ENCODE measurements at places on chromosomes 5 and 9. TPM values are rescaled to one million over a fixed set of nuclear protein-coding genes. Genes with fewer than 3 reads are reported as not detected.
A peak's percentile ranks its signal among the peaks of the same experiment; 100 is the strongest.

Gene CDK9
- 51.8 TPM for total RNA-seq

Gene TRPM6
- not detected for total RNA-seq

Gene GAS1
- total RNA-seq = 25.0 TPM

Gene OLFML2A
- 48.0 TPM for total RNA-seq

Gene SLC6A7
- 0.07 TPM for total RNA-seq

Gene SPINK13
- total RNA-seq = not detected

Gene TAF11L5
- not detected for total RNA-seq

Gene ECM2
- total RNA-seq = 4.9 TPM

- no peaks in the 10 kb centered on the region for H3K36me3 ChIP-seq
- H3K27me3 ChIP-seq = peaks cover 6% of the 10 kb centered on the region
- no peak for DNase-seq
- H3K27ac ChIP-seq = no peak overlapping the region
Measured at GRCh38 chr5:329121-329735, 7.7 kb downstream of the AHRR start.

DNA sequence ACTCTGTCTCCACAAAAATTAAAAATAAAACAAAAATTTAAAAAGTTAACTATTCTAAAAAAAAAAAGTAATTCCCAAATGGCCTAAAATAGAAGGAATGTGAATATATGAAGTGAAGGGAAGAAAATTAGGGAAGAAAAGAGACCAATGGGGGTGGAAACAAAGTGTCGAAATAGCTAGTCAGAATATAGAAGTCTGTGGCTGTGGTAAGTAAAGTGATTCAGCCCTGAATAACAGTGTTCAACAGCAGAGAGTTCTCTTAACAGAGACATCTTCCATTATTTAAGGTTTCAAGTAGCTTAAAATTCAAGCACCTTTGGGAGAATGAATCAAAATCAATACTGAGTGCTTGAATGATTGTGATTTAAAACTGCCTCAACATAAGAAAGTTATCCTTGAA, 51.7 kb downstream of the LPAR1 start:
- no peaks in the 10 kb centered on the region for H3K27me3 ChIP-seq
- no peak for DNase-seq
- H3K4me3 ChIP-seq = no peak overlapping the region
- no peaks in the 10 kb centered on the region for H3K4me1 ChIP-seq
- H3K36me3 ChIP-seq = no peaks in the 10 kb centered on the region
- no peak overlapping the region for H3K27ac ChIP-seq

- no peak overlapping the region for H3K4me3 ChIP-seq
- H3K36me3 ChIP-seq = no peaks in the 10 kb centered on the region
- peak; percentile 10 for DNase-seq
- H3K27ac ChIP-seq = no peak overlapping the region
Measured at GRCh38 chr9:129639034-129639630, 2.8 kb downstream of the ASB6 start.

- H3K4me1 ChIP-seq = peaks cover 48% of the 10 kb centered on the region
- H3K27me3 ChIP-seq = no peaks in the 10 kb centered on the region
- DNase-seq = peak; percentile 55
- H3K27ac ChIP-seq = peak overlapping the region; percentile 89
Measured at GRCh38 chr5:147454996-147455677, 54.7 kb downstream of the DPYSL3 start.

DNA sequence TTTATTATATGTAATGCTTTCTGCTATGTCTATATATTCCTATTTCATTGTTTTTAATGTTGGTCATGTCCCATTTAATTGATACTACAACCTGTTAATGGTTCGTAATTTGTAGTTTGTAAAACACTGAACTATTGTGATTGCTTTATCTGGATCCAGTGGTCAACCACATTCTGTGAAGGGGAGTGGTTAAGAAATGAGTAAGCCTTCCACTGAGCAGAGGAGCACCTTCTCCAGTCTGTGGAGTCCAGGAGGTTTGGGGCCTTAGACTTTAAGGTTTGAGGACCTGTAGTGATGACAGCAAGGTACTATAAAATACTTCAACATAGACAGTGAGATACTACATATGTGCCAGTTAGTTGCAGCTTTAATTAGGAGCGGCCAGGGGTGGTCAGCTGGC, 67.7 kb upstream of the RAD23B start:
- no peaks in the 10 kb centered on the region for H3K27me3 ChIP-seq
- no peak overlapping the region for H3K27ac ChIP-seq
- H3K36me3 ChIP-seq = no peaks in the 10 kb centered on the region
- H3K4me3 ChIP-seq = no peak overlapping the region
- no peak for DNase-seq

DNA sequence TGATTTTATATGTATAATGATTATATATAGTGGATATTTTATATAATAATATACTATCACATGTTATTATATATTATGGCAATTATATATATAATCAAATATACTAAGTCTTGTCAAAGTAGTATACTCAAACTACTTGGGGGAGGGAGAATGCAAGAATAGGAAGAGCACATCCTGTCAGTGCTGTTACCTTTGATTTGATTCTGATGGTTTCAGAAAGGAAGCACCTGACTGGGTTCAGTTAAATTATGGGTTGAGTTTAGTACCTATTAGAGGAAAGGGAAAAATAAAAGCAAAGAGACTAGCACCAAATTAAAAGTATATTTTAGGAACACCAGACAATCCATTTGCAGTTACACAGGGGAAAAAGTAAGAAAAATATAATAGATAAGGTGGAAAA, 107.6 kb downstream of the GRIA1 start:
- H3K4me1 ChIP-seq = no peaks in the 10 kb centered on the region
- no peaks in the 10 kb centered on the region for H3K27me3 ChIP-seq
- no peak overlapping the region for H3K4me3 ChIP-seq
- no peaks in the 10 kb centered on the region for H3K36me3 ChIP-seq
- H3K27ac ChIP-seq = no peak overlapping the region
- DNase-seq = no peak

DNA sequence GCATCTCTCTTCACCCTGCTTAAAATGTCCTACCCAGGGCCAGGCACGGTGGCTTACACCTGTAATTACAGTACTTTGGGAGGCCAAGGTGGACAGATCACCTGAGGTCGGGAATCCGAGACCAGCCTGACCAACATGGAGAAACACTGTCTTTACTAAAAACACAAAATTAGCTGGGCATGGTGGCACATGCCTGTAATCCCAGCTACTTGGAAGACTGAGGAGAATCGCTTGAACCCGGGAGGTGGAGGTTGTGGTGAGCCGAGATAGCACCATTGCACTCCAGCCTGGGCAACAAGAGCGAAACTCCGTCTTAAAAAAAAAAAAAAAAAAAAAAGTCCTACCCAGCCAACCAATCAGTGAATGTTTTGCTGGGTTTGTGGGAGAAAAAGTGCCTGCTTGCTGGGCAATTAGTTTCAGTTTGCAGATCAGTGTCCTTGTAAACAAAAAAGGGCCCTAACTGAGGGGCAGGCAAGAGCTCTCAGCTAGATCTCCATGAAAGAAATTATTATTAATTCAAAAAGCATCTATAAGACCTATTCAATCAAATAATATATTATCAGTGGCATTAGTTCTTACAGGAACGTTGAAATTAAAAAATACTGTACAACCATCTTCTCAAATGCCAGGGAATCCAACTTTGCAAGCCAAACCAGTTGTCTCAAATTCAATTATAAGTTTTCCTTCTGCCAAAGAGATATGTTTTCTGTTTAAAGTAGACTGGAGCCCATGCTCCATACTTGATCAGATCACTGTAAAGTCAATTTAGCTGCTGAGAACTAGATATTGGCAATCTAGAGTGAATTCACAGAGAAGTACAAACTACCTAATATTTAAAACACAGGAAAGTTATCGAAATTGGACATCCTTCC, 3.9 kb downstream of the MEGF9 start:
- no peaks in the 10 kb centered on the region for H3K27me3 ChIP-seq
- no peaks in the 10 kb centered on the region for H3K36me3 ChIP-seq
- H3K4me3 ChIP-seq = peak overlapping the region; percentile 49

- peak overlapping the region; percentile 61 for H3K27ac ChIP-seq
- no peak for DNase-seq
- H3K4me3 ChIP-seq = no peak overlapping the region
- H3K27me3 ChIP-seq = no peaks in the 10 kb centered on the region
- H3K4me1 ChIP-seq = peaks cover 36% of the 10 kb centered on the region
- peaks cover 46% of the 10 kb centered on the region for H3K36me3 ChIP-seq
Measured at GRCh38 chr5:134148986-134149539, 27.7 kb downstream of the SKP1 start.

DNA sequence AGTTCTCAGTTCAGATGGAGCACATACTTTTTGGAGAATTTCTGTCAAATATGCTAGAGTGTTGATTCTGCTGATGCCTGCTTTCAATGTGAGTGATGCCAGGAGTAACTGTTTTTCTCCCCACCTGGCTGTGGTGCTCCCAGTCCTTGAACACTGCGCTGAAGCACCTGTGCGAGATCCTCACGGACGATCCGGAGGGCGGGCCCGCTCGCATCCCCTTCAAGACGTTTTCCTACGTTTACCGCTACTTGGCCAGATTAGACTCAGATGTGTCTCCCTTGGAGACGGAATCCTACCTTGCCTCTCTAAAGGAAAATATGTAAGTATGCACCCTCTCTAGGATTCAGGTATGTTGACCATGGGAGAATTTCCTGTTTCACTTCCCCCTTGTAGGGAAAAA, 19.4 kb downstream of the ROPN1L start:
- no peaks in the 10 kb centered on the region for H3K27me3 ChIP-seq
- H3K36me3 ChIP-seq = no peaks in the 10 kb centered on the region
- no peak overlapping the region for H3K4me3 ChIP-seq
- H3K4me1 ChIP-seq = no peaks in the 10 kb centered on the region
- no peak overlapping the region for H3K27ac ChIP-seq

DNA sequence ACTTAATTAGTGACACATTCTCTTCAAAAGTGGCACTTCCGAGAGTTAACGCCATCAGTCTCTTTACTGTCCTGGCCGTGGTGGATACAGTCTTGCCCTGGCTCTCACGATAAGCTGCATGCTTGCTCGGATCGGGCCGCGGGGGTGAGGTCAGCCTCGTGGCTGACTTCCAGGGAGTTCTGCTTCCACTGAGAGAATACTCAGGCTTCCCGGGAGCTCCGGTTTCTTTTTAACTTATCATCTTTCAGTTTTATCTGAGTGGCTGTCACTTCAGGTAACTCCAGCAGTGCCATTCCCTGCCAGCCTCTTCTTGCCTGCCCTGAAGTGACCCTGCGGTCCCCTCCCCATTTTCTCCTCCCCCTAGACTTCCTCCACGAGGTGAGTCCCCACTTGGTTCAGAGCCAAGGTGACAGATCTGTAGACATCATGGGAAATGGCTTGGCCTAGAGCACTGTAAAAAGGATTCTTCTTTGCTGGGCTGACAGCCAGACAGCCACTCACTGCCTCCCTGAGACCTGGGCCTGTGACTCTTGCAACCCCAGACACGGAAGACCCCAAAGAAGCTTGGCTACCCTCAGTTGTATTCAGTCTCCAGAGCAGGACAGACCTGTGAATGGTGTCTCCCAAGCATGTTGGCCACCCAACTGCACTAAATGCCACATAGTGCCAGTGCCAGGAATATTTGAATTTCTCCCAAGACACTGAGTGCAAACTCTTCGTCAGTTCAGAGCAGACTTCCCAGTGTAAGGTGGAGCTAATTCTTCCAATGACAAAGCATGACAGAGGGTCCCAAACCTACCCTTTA, 95.1 kb downstream of the DAPK1 start:
- no peaks in the 10 kb centered on the region for H3K36me3 ChIP-seq
- peak; percentile 26 for DNase-seq
- H3K4me3 ChIP-seq = no peak overlapping the region
- no peaks in the 10 kb centered on the region for H3K27me3 ChIP-seq
- peak overlapping the region; percentile 29 for H3K27ac ChIP-seq

GRCh38 chr5:15791274-15791673, 291.3 kb downstream of the FBXL7 start:
- DNase-seq = no peak
- no peak overlapping the region for H3K27ac ChIP-seq
- H3K36me3 ChIP-seq = no peaks in the 10 kb centered on the region
- H3K27me3 ChIP-seq = no peaks in the 10 kb centered on the region
- peaks cover 3% of the 10 kb centered on the region for H3K4me1 ChIP-seq

- no peaks in the 10 kb centered on the region for H3K27me3 ChIP-seq
- no peak overlapping the region for H3K4me3 ChIP-seq
- H3K4me1 ChIP-seq = no peaks in the 10 kb centered on the region
Measured at GRCh38 chr5:72000707-72001106, 106.6 kb upstream of the MAP1B start.

GRCh38 chr9:74379718-74380117, 117.4 kb upstream of the RORB start:
- DNase-seq = no peak
- H3K27me3 ChIP-seq = no peaks in the 10 kb centered on the region
- H3K4me3 ChIP-seq = no peak overlapping the region
- H3K36me3 ChIP-seq = no peaks in the 10 kb centered on the region

DNA sequence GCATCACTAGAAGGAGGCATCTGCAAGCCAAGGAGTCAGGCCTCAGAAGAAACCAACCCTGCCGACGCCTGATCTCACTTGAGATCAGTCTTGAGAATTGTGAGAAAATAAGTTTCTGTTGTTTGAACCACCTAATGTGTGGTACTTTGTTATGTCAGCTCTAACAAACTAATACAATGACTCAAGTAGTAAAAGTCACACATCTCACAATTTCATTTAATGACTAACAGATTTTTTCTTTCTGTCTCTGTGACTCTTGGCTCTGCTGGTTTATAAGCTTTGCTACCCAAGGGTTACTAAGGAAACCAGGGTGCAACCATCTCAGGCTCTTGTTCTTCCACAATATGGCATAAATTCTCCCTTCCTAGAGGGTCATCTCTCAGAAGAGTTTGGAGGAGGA, 315.8 kb upstream of the GRAMD2B start:
- DNase-seq = no peak
- no peaks in the 10 kb centered on the region for H3K4me1 ChIP-seq
- no peaks in the 10 kb centered on the region for H3K36me3 ChIP-seq
- no peak overlapping the region for H3K4me3 ChIP-seq
- H3K27me3 ChIP-seq = no peaks in the 10 kb centered on the region
- no peak overlapping the region for H3K27ac ChIP-seq

DNA sequence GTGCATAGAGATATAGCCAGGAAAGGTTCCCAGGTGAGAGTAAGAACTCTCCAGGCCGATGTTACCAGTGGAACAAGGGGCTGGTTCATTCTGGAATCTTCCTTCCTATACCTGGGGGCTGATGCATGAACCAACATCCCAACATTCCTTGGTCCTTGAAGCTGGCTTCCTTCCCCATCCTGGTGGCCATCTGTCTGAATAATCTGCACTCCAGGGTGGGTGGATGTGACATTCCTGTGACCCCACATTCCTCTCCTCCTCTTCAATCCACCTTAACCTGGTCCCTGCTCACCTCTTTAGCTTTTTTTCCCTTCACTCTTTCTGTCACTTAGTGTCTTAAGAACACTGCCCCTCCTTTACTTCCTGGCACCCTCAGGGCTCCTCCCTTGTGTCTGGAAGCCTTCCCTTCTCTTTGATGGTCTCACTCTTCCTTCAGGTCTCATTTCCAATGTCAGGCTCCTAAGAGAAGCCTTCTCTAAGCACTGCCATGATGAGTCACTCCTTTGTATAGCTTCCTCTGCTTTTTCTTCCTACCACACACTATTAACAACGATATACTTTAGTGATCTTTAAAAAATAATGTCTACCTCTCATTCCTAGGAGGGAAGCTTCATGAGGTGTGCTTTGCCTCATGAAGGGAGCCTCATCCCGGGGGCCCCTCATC, 80.3 kb downstream of the BOD1 start:
- no peaks in the 10 kb centered on the region for H3K27me3 ChIP-seq
- peak overlapping the region; percentile 31 for H3K27ac ChIP-seq
- no peak for DNase-seq
- H3K4me1 ChIP-seq = peaks cover 6% of the 10 kb centered on the region
- H3K4me3 ChIP-seq = no peak overlapping the region

GRCh38 chr5:177357459-177358351, at the start of gene RGS14:
Gene RGS14, plus strand, starts transcription at chr5:177357924. Its CDS starts 101 bp downstream, at chr5:177358025.
- H3K4me3 ChIP-seq = peak within 1 kb of the TSS; percentile 28
- H3K27me3 ChIP-seq = no peaks in the 10 kb centered on the region
- peaks cover 12% of the 10 kb centered on the region for H3K4me1 ChIP-seq

Measured in gastrocnemius medialis (tissue), 4 donors.